ENCODE measurements at places on chromosomes 3 and 15.

GRCh38 chr3:146679191-146679590, 74.0 kb upstream of the PLSCR5 start:
- DNase-seq: no peak

DNA sequence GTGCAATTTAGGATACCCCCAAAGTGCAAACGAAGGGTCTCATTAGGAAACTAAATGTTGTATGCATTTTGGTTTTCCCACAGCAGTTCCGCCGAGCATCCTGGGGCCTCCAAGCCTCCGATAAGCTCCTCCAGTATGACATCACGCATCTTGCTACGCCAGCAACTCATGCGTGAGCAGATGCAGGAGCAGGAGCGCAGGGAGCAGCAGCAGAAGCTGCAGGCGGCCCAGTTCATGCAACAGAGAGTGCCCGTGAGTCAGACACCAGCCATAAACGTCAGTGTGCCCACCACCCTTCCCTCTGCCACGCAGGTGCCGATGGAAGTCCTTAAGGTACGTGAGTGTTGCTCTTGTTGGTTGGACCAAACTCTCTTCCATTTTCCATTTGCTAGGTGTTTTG, 120.5 kb upstream of the SAMMSON start:
- DNase-seq: no peak

DNA sequence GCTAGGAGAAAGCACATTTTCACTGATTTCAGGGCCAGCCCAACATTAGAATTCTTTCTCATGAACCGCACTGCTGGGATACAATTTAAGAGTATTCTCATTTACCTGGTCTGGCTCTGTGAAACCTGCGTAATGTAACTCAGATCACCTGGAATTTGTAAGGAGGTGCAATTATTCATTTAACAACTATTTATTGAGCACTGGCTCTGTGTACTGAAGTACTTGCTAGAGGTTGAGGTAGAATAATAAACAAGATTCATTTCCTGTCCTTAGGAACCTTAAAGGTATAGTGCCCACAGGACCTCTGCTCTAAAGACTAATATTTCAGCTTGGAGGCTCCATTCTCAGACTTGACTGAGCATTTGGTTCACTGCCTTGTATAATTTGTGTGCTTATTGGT, 242.2 kb upstream of the ZPLD1 start:
- no peak for DNase-seq

- no peak for DNase-seq
These were observed 421.7 kb upstream of the GOLIM4 start for GRCh38 chr3:168517249-168518071.

- no peak for DNase-seq
These were observed 177.1 kb upstream of the ICE2 start for GRCh38 chr15:60656041-60656440.

DNA sequence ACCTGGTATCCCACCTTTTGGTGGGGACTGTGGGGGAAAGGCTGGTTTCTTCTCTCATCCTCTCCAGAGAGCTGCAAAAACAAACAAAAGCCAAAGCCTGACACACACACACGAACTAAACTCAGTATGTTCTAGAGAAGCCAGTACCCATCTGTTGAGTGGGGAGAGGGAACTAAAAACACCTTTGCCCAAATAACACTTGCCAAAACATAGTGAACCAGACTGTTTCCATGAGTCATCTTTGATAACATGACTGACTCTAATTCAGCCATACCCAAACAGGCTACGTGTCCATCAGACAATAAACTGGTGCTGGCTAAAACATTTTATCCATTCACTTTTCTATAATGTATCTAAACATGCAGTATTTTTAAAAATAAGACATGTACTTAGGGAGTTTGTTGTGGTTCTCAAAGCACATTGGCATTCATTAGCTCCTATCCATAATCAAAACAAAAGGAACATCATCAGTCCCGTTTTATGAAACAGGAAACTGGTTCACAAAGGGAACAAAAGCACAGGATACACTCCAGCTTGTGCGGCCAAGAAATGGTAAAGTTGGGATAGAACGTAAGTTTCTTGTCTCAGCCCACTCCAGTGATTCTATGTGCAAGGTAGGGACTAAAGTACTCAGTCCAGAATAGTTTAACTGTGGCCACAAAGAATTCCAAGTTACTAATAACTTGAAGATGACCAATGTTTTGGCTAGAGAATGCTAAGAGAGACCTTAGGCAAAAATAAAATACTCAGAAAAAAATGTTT, 16.1 kb downstream of the LYSMD2 start:
- no peak for DNase-seq
